CD14-positive monocyte (primary cell): ENCODE measurements at places on chromosomes 12 and 14.
A peak's percentile ranks its signal among the peaks of the same experiment; 100 is the strongest.

DNA sequence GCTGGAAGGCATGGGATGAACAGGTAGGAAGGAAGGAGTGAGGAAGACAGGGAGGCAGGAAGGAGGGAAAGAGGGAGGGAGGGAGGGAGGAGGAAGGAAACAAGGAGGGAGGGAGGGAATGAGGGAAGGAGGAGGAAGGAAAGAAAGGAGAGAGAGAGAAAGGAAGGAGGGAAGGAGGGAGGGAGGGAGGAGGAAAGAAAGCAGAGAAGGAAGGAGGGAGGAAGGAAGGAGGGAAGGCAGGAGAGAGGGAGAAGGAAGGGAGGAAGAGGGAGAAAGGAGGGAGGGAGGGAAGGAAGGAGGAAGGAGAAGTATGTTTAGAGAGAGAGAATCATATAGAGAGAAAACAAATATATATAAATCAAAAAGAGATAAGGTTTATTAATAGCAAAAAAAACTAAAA, 175.9 kb upstream of the FOXN3 start:
- DNase-seq = no peak

DNA sequence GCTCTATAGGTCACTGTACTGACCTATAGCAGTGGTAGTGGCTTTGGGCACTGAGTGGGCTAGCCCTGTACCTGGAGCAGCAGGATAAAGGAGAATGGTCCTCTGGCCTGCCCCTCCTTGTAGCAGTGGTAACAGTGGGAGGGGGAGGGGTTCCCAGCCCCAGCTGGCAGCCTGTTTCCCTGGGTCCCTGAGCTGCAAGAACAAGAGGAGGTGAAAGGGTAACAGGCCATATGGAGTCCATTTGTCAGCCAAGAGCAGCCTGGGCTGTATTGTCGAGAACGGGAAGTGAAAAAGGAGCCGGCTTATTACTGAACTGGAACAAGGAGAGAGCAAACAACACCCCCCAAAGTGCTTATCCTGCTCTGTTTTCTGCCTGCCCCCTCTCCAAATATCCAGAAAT, 73.8 kb upstream of the SRSF5 start:
- peak; percentile 68 for DNase-seq

DNA sequence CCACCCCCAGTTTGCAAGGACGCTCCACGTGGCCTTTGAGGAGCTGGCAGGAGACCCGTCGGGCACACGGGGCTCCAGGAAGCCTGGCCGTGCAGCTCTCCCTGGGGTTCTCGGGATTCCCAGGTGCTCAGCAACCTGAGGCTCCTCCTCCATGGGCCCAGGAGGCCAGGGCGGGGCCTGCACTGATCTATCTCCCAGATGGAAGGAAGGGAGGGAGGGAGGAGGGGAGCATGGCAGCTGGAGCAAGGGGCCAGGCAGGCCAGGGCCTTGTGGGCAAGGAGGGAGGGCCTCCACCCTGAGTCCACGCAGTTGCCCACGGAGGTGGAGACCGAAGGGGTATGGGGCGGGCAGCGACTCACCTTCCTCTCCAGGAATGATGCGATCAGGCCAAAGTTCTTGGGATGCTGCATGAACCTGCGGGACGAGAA, 127.3 kb downstream of the RFLNA start:
- no peak for DNase-seq

DNA sequence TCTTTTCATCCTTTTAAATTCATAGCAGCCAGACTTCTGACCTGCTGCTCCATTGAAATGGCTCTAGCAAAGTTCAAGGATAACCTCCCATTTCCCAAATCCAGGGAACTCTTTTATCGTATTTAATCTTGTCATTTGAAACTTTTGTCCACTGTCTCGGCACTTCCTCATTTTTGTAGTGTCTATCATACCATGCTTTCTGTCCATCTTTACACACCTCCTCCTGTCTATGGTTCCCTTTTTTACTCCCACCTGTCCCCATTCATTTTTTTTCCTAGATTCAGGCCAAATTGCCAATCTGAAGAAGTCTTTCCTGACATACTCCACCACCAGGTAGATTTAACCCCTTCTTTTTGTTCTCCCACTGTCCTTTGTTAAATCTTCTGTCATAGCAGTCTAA, 31.0 kb downstream of the NFYB start:
- no peak for DNase-seq
